ENCODE measurements at places on chromosomes 13 and 19.
A peak's percentile ranks its signal among the peaks of the same experiment; 100 is the strongest.

DNA sequence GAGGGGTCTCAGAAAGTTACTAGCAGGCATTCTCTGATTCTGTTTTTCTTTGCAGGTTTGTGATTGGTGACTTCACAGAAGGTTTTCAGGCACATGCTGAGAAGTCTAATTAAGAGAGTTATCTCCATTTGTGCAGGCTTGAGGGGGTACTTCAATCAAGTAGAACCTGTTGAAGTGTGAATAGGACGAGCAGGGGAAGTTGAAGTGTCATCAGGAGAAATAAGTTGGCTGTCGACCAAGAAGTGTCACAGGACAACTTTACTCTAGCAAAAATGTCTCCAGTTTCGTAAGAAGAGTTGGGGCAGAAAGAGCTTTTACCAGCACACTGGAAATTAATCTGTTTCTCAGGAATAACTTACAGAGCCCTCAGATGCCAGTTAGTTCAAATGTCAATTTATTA, 576.5 kb upstream of the SLITRK5 start:
- no peak for DNase-seq

DNA sequence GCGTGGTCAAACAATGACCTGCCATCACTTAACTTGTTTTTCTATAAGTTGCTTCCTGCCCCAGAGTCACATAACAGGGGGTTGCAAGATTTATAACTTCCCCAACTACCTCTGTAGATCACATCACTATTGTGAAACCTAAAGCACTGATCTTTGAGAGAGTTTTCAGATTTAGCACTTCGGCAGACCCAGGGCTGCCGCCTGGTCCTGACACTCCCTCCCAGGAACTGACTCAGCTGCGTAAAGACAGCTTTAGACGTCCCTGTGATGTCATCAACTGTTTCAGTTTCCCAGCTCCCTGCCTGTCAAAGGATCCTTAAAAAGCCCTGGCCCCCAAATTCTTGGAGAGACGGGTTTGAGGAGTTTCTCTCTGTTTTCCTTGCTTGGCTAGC, 33.3 kb downstream of the IGFL2 start:
- no peak for DNase-seq

DNA sequence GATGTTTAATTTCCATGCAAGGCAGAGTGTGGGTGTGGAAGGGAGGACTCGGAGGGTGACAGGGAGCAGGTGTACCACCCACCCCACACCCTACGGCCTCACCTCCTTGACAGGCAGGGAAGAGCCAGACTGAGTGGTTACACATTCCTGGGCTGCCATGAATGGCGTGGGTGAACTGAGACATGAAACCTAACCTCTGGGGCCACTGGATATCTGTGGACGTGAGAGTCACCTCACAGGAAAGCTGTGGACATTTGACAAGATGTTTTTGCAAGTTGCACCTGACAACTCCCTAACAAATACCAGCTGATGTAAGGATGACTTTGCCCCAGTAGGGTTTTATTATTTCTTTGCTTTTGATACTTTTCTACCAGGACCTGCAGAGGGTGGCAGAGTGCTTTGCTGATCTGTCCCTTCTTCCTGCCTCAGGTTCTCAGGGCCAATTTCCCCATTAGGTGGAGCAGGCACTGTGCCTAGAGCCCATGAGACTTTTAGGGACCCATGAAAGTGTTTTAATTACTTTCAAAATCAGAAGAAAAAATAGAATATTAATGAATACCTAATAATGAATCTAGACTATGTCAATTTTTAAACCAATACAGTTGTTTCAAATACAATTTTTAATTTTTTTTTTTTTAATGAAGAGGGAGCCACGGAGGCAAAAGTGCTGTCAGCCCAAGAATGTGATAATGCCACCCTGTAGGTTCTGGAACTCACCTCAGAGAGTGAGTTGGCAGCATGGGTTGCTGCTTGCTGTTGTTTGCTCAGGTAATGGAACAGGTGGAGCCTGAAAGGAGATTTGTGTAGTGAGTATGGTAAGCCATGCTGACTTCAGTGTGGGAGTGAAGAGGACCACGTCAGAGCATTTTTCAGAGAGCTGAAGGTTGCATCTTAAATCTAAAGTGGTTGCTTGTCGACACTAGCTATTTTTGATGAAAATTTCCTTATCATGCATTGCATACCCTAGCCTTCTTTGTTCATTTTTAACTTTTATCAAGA, 58.0 kb upstream of the CYSLTR2 start:
- no peak for DNase-seq

GRCh38 chr19:2243274-2244124, 5.6 kb upstream of the AMH start:
- no peak for DNase-seq

DNA sequence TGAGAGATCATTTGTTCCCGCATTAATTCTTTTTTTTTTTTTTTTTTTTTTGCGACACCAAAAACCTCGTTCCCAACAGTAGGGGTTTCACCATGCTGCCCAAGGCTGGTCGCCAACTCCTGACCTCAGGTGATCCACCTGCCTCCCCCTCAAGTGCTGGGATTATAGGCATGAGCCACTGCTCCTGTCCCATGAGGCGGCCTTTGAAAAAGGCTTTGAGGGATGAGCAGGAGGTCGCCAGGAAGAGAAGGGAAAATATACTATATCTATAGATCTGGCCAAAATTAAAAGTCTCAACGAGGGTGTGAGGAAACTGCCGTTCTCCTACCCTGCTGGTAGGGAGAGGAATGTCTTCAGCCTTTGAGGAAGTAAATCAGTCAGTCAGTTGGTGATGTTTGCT, 26.2 kb downstream of the ZNF473 start:
- DNase-seq: no peak

GRCh38 chr19:803099-803561, 5.9 kb downstream of the PTBP1 start:
- DNase-seq: no peak

DNA sequence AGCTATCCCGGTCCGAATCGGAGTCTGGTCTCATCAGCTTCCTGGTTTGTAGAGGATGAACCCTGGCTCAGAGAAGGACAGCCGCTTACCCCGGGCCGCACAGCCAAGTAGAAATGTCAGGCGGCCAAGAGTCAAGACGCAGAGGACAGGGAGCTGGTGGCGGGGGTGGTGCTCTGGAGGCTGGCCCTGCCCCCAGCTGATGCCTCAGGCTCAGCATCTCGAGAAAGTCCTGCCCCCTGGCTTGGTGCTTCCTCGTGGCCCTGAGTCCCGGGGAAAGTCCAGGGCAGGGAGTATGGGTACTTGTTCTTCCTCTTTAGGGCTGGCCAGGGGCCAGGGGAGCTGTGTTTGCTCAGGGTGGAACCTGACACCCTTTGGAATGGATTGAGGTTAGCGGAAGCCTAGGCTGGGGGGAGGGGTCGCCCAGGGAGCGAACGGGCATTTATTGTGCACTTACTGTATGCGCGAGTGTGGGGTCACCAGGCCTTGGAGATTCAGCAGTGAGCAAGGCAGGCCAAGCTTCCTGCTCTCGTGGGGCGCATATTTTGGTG, 2.2 kb downstream of the TJP3 start:
- peak; percentile 1 for DNase-seq

DNA sequence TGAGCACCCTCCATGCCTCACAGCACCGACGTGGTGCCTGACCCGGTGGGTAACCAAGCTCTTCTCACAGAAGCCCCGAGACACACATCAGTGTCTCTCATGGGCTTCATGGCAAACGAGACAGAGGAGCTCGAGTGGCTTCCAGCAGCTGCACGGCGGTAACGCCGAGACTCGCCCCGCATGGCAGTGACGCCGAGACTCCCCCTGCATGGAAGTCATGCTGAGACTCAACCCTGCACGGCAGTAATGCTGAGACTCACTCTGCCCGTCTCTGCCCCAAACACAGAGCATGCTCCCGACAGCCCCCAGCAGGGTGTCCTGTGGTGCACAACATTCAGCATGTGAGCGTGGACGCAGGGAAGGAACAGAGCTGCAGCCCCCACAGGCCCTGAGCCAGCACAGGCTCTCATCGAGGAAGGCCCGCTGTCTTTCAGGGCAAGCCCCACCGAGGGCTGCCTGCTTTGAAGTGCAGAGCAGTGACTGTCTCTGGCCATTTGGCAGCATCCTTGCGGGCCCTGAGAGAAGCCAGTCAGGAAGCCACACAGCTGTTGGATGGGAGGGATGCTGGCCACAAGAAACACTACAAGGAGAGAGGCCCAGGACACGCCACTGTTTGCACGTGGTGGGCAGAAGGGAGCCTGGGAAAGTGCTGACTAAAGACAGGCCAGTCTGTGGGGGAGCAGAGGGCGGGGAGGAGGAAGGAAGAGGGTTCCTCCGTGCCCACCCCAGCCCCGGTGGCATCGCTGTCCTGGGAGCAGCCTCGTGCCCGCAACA, 9.5 kb downstream of the GAS6 start:
- no peak for DNase-seq

DNA sequence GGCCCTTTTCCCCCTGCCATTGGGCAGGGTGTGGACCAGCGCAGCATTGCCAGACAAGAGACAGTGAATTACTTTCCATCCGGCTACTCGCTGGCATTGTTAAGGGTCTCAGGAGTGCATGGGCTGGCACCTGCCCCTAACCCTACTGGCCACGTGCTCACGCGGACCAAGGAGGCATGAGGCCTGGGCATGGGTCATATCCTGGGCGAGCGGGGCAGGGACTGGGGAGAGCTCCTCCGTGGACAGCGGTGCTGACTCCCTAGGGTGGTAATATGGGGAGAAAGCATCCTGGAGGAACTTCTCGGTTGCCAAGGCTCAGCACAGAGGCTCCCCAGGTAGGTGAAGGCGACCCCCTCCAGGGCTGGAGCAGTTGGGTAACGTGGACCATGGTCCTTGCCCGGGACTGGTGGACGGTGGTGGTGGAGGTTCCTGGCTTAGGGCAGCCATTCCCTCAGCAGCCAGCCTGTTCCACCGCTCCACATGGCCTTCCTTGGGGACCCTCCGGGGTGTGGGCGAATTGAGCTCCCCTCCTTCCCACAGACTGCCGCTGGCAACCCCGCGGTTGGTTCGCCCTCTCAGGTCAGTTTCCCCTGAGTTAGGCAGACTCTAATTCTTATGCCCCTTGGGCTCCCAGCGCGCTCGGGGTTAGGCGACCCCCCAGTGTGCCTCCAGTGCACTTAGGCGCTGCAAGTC, 465.1 kb downstream of the SLITRK5 start:
- DNase-seq: no peak

DNA sequence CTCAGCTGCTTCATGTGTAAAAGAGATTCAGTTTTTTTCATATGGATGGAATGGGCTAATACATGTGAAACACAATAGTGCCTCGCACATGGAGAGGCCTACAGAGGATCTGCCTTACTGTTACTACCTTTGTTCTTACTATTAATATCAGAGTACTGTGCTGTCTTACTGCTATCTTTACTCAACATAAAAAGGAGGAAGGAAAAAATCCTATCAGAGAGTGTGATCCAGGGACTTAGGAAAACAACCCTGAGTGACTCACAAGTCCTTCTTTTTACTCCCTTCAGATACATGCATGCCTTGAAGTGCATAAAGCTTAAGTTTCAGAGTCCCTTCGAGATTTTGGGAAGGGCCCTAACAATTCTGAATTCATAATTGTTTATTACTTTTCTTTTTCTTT, 136.8 kb downstream of the TBC1D4 start:
- DNase-seq: no peak

DNA sequence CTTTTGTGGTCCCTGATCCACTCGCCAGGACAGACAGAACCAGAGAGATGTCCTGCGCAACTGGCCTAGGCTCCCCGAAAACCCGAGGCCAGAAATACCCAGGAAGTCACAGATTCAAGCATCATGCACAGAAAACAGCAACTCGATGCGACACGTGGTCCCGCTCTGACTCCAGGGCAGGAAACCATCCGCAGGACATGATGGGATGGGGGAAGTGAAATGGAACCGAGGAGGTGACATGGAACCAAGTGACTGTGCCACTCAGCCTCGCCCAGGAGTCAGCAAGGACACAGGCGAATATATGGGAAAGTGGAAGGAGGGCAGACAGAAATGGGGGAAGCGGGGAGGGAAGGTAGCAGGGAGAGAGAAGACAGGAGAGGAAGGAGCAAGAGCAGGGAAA, 1.1 kb downstream of the ZSCAN18 start:
- no peak for DNase-seq

DNA sequence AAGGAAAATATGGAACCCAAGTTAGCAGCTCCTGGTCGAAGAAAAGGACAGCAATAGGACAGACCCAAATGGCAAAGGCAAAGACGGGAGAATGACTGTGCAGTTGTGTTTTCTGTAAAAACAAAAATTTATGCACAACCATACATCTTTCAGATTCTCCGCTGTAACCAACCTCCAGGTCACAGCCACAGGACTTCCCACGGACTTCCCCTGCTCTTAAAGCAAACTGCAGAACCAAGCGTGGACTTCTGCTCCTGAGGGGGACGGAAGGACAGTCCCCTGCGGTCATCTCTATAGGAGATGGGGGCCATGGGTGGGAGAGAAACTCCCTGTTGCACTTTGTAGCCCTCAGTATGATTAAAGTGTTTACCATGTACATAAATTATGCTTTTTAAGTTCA, 2.5 kb downstream of the GRTP1 start:
- DNase-seq: no peak

- DNase-seq: no peak
Observed at GRCh38 chr19:16660763-16661479, at the start of gene TMEM38A. Gene TMEM38A (plus strand): TSS chr19:16661139. CDS start chr19:16661218, 79 bp downstream.

DNA sequence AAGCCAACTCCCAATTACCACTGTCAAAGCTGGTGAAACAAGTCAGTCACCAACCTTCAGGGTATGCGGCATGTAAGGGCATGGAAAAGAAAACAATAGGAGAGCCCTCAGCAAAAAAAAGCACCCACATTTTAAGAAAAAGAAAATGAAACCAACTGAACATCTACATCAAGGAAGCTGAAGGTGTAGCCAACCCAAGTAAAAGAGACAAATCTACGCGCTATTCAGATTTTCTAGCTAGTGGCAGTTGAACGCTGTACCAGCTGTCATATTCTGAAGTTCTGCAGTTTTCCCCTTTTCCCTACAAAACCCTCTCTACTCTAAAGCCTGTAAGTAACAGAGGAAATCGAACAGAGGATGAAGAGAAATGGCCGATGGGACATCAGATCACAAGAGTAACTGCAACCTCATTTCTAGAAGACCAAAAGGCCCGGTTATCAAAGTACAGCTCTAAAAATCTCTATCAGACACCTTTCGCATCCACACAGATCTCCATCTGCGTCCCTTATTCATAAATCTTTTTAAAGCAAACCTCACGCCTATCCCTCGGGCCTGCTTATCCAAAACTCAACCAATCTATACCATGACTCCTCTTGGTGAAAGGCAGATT, 1.4 kb downstream of the MYCBP2 start:
- no peak for DNase-seq

GRCh38 chr19:43286786-43287185, 17.5 kb upstream of the PSG9 start:
- DNase-seq: no peak

DNA sequence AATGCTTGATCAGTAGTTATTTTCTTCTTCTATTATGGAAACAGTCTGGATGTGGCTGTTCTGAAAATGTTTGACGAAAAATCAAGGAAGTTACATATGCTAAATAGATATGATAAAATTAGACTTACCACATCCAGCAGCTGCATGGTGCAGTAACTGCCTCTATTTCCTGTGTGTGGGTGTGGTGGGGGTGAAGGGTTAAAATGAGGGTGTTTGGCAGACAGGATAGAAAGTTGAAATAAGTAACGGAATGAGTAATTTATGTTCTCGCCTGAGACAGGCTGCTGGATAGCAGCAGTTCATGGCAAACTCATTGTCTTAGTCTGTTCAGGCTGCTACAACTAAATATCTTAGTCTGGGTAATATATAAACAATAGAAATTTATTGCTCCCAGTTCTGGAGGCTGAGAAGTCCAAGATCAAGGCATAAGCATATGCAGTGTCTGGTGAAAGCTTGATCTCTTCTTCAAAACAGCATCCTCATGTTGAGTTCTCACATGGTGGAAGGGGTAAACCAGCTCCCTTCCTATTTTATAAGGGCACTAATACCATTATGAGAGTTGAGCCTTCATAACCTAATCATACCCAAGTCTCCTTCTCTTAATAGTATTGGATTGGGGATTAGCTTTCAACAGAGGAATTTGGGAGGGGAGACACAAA, 1248.9 kb downstream of the SLITRK5 start:
- DNase-seq: no peak

Data from NCI-H748 treated with DMSO at 0.1 percent for 48 hours (cell line).